Stimulated activated CD4-positive, alpha-beta T cell treated with anti-CD3 and anti-CD28 coated beads, Interleukin-1b, Interleukin-23, amount 100 ng/mL, for 1 hour (primary cell): ENCODE measurements at places on chromosomes 4 and X.

DNA sequence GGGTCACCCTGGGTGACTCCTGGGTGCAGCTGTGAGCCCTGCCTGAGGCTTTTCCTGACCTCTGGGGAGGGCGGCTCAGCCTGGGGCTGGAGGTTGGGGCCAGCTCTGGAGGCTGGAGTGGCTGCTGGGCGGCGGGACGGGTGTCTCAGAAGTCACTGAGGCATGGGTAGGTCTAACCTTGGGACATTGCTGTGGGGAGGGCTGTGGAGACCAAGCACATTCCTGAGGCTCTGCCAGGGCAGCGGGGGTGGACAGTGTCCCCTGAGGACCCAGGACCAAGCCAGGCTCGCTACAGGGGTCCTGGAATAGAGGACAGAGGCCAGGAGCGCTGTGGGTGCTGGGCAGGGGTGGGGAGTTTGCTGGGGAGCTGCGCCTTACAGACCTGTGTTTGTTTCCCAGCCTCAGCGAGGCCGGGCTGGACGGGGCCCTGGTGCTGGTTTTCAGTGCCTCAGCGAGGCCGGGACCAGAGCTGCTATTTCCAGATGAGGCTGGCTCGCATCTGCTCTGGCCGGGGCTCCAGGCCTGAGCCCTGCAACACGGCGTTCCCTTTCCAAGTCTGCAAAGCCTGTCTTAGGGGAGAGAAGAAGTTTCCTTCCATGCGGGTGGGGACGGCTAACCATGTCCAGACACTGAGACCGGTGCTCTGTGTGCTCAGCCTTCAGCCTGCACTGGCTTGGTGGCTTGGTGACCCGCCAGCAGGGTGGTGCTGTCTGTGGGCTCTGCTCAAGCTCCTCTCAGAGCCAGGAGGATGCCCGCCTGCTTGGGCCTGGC lies 3.0 kb upstream of the SLC25A6 start:
- no peak for DNase-seq

- DNase-seq: no peak
Measured at GRCh38 chr4:67521506-67521905, 23.8 kb downstream of the CENPC start.

GRCh38 chr4:30776921-30777415 lies 56.8 kb downstream of the PCDH7 start:
- DNase-seq: no peak

GRCh38 chrX:129718676-129719075 lies 20.1 kb upstream of the XPNPEP2 start:
- DNase-seq: no peak

DNA sequence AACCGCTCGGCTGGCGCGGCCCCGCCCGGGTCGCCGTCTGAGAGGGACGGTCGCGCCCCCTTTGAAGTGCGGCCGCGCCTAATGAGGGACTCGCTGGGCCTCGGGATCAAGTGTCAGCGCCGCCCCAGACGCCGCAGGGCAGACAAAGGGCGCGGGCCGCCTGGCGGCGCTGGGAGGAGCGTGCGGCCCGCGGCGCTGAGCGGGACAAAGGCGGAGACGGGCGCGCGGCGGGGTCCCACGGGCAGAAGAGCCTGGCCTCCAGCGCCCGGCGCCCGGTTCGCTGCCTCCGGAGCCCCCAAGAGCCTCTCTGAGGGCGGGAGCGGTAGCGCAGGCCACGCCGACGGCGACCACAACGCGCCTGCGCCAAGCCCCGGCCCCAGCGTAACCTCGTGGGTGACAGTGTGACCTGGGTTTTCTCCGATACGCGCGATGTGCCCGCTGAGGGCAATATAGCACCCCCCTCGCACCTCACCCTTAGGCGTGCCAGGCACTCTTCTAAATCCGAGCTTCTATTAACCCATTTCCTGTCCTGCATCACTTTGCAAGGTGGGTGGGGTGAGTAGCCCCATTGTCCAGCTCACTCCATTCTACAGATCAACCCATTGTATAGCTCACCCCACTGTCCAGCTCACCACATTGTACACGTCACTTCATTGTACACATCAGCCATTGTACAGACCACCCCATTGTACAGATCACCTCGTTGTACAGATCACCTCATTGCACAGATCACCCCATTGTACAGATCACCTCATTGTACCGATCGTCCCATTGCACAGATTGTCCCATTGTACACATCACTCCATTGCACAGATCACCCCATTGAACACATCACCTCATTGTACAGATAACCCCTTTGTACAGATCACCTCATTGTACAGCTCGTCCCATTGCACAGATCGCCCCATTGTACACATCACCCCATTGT lies 33.7 kb upstream of the STX18 start:
- DNase-seq: peak; percentile 38

DNA sequence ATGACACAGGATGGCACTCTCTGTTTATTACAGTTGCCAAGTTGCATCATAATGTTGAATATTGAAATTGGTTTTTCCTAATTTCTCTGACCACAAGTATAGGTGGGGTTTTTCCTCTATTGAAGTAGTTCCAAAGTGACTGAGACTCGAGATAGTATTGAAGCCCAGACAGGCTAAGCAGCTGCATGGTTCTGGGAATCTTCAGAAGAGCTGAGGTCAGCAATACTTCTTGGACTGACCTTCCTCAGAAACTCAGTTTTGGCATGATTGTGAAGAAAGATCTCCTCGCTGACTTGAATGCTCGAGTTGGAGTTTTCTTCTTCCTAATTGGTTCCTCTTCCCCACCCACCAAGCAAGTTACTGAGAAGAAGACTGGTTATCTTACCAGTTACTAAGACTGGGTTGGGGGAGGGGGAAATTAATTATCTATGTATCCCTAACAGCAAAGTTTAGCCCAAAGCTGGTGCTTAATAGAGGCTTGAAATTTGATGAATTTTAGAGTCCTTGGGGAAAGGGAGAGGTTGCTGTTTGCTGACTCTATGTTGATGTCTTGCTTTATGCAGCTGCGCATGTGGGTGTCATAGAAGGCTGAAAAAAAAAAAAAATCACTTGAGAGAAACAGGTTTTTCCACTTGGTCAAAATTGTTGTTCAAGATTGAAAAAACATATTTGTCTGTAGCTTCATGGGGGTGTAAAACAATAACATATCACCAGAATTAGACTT lies 91.1 kb downstream of the P2RY10 start:
- no peak for DNase-seq

GRCh38 chrX:30253257-30253656 lies 6.3 kb downstream of the MAGEB1 start:
- DNase-seq: no peak

- DNase-seq: no peak
Measured at GRCh38 chr4:123618606-123619005, 222.0 kb downstream of the SPRY1 start.

DNA sequence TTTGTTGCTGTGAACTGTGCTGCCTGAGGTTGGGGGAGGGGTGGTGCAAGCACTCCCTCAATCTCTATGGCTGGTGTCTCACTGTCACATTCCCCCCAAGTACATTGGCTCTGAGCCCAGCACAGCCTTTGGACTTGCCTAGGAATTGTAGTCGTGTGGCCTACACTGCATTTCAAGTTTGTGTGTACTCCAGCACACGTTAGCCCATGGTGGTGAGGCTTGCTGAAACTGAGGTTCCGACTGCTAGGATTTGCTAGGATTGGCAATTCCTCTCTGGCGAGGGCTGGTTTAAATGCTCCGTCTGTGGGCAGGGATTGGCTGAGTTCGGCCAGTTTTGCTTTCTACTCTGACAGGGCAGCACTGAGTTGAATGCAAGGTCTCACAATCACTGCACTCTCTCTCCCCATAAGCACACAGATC lies 121.7 kb upstream of the CXXC4 start:
- no peak for DNase-seq

DNA sequence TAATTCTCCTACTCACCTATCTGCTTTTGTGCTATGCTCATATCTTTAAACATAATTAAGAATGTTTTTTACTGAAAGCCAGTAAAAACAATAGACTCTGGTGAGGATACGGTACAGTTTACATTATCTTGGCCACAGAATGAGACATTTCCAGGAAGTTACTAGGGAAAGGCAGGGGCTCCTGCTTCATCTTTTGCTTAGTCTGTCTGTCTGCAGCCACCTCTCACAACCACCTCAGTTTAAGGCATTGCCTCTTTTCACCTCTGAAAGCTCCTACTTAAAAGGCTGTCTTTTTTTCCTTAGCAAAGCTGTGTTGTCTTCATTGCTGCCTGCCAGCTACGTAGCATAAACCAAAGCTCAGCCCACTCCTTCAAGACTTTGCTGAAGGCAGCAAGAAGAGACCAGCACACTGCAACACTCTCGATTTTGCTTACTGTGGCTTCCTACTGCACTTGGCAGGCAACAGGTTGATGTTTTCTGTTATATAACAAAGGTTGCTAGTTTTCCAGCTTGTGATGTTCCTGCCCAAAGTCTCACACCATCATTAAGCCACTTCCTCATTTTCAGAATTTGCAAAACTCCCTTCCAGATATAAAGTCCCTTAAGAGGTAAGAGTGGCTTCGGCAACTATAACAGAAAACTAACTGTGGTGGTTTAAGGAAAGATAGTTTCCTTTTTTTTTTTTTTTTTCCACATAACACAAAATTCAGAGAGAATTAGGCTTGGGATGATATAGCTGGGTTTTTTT lies 432.9 kb downstream of the GRXCR1 start:
- no peak for DNase-seq

GRCh38 chrX:44570522-44570921 lies 27.9 kb upstream of the FUNDC1 start:
- no peak for DNase-seq

GRCh38 chrX:11351375-11352295 lies 58.4 kb downstream of the AMELX start:
- no peak for DNase-seq
